ENCODE measurements at places on chromosomes 2 and 18. TPM values are rescaled to one million over a fixed set of nuclear protein-coding genes. Genes with fewer than 3 reads are reported as not detected.

FBXO15 gene
- total RNA-seq = 0.76 TPM

GRCh38 chr2:176978921-176979320 is 233.7 kb upstream of the HNRNPA3 start:
- ATAC-seq = no peak

DNA sequence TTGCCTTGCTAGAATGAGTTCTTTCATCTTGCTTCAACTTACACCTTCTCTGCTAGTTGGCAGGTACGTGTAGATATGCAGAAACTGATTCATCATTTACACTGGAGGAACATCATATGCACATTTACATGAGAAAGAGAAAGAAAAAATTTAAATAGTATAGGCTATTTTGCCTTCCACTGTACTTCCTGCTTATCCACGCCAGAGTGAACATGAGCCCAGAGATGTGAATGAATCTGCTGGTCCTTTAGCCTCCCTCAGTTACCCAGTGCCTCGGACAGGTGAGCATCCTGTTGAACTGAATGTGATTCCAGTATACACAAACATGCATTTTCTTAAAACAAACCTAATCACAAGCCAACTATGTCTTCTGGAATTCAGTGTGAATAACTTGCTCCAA is 83.6 kb downstream of the SESTD1 start:
- no peak for ATAC-seq

SPP2 gene
- total RNA-seq = not detected

TUBA4A gene
- total RNA-seq = 138 TPM

NT5C1B gene
- not detected for total RNA-seq

FEV gene
- total RNA-seq = not detected

- ATAC-seq = no peak
Measured at GRCh38 chr2:47784352-47784851, 1.5 kb downstream of the MSH6 start.

ACMSD gene
- total RNA-seq = not detected
